ENCODE measurements at places on chromosomes 3 and 15.

GRCh38 chr3:172280406-172281051, 167.7 kb downstream of the GHSR start:
- DNase-seq: no peak

DNA sequence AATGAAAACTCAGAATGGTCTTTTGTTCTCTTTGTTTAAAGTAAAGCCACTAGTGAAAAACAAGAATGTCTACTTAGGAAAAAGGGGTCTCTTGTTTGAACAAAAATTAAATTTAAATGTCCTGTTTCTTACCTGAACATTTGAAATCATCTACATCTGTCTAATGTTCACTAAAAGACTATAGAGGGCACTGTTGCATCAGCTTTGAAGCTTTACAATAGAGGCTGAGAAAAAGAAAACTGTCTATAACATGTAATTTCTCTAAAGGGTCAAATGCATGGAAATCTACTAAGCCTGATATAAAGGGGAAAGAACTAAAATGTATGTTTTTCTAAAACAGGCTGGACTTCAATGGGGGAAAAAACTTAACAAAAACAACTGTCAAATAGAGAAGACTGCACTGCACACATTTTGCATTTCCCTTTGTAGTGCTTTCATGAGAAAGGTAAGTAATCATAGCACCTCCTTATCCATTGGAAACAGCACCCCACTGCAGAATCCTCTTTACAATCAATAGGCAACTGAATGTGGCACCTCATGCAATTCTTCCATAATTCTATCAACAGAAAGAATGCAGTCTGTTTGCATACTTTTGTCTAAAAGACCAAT, 26.3 kb downstream of the DPH6 start:
- DNase-seq: no peak

DNA sequence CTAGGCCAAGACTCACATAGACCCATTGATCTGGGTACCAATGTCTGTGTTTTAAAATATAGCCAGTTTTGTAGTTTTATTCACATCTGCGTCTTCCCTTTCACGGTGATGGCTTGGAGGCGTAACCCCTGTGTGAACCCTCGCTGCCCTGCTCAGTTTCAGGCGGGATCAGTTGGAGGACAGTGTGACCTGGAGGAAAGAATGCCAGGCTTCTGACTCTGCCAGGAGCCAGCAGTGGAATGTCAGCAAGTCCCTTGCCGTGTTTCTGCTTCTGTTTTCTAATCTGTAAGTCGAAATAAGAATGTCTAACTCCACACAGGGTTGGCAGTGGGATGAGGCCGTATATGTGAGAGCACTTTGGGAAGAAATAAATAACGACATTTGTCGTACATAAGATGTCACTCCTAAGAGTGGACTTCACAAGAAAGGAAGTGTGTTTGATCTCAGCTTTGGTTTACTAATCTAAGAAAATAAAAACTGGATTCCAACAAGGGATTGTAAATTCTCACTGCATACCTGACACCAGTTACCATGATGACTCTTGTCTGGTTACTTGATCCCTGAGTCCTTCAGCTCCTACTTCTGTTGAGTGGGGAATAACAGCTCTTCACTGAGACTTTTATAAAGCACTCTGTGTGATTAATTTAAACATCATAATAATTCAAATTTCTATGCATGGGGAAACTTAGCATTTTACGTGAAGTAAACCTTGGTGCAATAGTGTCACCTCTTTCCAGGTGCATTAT, 6.3 kb upstream of the CA12 start:
- DNase-seq: no peak

GRCh38 chr3:26997226-26997625, 372.0 kb downstream of the NEK10 start:
- no peak for DNase-seq

DNA sequence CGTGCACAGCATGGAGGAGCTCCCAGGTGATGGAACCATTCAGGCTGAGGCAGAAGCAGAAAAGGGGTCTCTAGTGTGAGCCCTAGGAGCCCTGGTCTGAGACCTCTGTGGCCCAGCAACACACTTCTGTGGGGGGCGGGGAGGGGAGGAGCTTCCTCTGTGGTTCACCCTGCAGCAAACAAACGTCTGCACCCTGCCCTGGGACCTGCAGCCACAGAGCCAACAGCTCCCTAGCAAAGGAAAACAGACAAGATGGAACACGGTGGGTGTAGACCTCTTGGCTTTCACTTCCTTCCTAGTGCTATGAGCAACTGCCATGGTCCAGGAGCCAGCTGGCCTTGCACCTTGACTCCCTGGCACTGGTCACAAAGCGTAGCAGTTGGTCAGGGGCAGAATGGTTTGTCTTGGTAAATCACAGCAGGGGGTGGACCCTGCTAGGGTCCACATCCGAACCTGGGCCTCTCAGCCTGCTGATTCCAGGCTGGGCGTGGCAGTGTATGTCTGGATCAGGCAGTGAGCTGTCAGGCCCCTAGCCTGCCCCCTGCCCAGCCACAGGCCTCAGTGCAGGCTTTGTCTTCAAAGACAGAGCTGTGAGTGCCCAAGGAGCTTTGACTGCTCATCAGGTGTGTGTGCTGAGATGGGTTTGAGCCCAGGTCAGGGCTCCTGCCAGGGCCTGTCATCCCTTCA, 6.7 kb downstream of the AMIGO3 start:
- no peak for DNase-seq

DNA sequence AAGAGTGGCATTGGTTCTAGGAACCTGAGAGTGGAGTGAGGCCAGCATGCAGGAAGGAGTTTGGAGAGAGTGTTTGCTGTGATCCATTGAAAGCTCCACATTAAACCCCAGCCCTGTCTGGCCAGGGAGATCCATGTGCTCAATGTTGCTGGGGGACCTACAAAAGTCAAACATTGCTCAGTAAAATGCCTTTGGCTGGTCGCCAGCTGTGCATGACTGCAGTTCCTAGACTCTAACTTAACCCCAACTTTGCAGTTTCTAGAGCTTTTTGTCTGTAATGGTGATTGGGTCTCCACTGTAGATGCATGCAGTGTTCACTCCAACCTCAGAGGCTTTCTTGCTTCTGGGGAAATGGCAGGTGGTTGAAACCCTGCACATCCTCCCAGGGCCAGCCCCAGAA, 99.7 kb upstream of the ABHD17C start:
- DNase-seq: no peak

- DNase-seq: no peak
Observed at GRCh38 chr3:69342074-69342473, 43.8 kb downstream of the FRMD4B start.

GRCh38 chr3:163328680-163329079, 1749.6 kb downstream of the SI start:
- no peak for DNase-seq

GRCh38 chr3:124234852-124235252, 242.9 kb upstream of the ROPN1 start:
- DNase-seq: no peak

GRCh38 chr3:183698756-183699155, 1.2 kb downstream of the YEATS2 start:
- no peak for DNase-seq

GRCh38 chr3:123313889-123314288, 112.1 kb downstream of the SEC22A start:
- no peak for DNase-seq

DNA sequence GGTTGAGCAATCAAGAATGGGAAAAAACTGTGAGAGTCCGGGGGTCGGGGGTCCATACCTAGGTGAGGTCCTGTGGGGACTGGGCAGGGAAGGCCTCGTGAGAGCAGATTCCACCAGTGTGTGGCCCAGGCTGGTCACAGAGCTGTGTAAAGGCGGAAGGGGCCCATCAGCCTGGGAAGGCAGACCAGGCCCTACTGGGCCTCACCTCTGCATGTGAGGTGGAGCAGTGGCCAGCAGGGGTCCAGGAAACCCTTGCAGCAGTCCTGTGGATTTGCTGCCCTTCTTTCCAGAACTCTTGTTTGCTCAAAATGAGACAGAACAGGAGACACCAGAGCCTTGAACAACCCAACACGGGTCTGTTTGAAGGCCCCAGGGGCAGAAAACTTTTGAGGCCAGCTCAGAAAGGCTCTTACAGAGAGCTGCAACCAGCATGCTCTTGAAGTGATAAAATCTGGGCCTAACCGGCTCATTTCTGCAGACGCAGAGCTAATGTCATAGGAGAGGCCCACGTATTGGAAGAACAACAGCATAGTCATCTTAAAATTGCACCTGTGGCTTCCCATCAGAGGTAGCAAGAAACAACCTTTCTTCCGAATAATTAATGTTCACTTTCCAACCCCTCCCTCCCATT, 30.3 kb upstream of the HHATL start:
- DNase-seq: no peak

GRCh38 chr15:36811903-36812302, 232.5 kb downstream of the CDIN1 start:
- DNase-seq: no peak

DNA sequence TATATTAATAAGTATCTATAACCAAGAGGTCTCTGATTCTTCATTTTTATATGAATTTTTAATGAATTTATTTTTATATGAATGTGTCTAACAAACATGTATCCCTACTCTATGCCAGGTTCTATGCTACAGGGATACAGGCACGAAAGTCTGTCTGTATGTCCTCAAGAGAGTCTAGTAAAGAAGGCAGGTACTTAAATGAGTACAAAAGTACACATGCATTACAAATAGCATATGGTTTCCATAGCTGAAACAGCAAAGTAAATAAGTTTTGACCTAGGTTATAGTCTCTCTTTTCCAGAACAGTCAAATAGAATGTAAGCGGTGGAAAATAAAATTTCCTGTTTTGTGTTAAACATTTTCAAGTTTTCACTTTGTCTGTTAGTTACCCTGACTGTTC, 13.3 kb upstream of the ABHD10 start:
- DNase-seq: no peak

DNA sequence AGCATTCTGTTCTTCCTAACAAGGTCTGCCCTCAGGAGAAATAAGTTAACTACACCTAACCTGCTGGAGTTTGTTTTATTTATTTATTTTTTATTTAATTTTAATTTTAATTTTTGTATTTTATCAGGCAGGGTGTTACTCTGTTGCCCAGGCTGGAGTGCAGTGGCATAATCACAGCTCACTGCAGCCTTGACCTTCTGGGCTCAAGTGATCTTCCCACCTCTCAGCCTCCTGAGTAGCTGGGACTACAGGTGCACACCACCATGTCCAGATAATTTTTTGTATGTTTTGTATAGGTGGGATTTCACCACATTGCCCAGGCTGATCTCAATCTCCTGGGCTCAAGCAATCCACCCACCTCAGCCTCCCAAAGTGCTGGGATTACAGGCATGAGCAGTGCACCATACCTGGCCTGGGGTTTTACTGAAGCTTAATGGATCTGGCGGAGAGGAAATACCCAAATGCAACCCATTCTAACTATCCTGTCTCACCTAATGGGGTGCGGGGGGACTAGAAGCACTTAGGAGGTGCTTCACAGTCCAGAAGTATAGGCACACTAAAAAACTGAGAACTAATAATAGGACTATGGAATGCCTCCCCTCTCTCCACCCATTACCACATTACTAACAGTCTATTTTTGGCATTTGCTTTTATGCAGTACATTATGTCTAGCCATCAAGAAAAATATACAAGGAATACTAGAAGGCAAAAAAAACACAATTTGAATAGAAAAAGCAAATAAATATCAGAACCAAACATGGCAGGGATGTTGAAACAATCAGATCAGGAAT, 61.4 kb downstream of the TTBK2 start:
- no peak for DNase-seq

- no peak for DNase-seq
Observed at GRCh38 chr3:101635345-101635744, 41.6 kb downstream of the ZBTB11 start.

DNA sequence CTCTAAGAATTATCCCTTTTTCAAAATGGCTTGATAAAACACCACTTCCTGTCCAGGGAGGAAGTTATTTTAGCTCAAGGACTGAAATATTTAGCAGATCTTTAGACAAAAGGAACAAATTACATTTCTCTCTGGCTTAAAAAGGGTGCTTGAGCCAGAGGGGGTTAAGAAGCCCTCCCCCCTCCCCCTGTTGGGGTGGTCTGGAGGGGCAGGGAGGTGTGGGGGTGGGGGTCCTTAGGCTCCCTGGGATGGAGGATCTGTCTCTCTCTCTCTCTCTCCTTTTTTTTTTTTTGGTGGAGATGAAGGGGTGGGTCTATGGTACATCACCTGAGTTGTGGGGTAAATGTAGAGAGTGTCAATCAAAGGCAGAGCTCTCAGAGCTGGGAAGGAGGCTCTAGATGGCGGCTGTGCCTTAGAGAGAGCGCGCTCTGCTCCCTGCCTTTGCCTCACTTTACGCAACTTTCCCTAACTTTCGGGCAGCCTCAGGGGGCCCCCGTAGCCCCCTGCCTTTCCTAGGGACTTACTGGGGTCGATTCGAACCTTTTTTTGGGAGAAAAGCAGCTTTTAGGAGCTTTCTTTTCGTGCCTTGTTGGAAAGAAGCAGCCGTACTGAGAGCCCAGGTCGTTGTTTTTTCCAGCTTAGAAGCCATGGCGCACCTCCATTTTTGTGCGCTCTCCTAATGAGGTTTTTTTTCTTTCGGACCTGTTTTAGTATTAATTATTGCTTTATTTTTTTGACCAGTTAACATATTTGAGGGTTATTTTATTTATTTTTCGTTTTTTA, at the start of gene CHD2:
TSS of gene CHD2 (plus strand) at position 377 of the 783 bp plus-strand sequence. CDS start 914 bp downstream, outside the sequence.
- DNase-seq: peak; percentile 71

GRCh38 chr15:100276506-100276905, 65.3 kb downstream of the ADAMTS17 start:
- DNase-seq: no peak

DNA sequence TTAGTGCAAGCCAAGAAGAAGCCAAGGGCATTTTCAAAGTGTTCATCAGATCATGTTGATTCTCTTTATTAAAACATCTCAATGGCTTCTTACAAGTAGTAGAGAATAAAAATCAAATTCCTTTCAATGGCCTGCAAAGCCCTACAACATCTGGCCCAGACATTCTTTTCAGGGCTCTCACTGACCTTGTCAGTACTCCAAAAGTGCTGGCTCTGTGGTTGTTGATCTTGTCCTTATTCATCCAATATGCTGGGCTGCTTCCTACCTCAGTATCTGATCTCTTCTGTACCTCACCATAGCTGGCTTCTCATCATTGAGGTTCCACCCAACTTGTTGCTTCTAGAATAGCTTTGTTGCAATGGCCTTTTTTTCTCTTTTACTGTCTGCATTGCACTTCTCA, 74.0 kb upstream of the SAMMSON start:
- DNase-seq: no peak

- DNase-seq: no peak
Observed at GRCh38 chr15:66631616-66632263, 65.9 kb upstream of the LCTL start.

DNA sequence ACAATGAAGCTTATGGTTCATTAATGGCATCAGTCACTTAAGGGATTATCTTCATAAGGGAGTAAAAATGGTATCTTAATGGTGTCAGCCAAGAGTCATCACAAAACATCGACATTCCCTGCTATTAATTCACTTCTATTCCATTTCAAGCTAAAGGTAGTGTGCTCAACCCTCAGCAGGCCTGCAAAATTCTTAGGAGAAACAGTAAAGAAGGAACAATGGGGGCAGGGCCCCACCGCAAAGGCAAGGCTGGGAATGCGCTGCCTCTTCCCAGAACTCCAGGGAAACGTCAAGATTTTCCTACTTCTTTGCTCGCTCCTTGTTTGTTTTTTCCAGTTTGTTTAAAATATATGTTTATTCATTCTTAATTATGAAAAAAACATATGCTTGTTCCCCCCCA, 187.3 kb upstream of the TSC22D2 start:
- DNase-seq: no peak
